Mesenteric fat pad (tissue), 1 donor: ENCODE measurements at places on chromosomes 4 and X. TPM values are rescaled to one million over a fixed set of nuclear protein-coding genes. Genes with fewer than 3 reads are reported as not detected.

Gene ADGRG2
- 7.1 TPM for total RNA-seq

Gene INTS6L
- total RNA-seq: 3.8 TPM

Gene CNKSR2
- total RNA-seq: 0.80 TPM

Gene GCNA
- 1.3 TPM for total RNA-seq

Gene ODAPH
- not detected for total RNA-seq

Gene RBMXL3
- not detected for total RNA-seq

Gene GPAT3
- total RNA-seq: 9.2 TPM

Gene GAGE12G
- not detected for total RNA-seq

Gene RAP1GDS1
- 40.0 TPM for total RNA-seq

Gene TMEM185A
- 19.9 TPM for total RNA-seq

Gene DNAAF6
- not detected for total RNA-seq

Gene RAB41
- total RNA-seq: not detected

Gene ZNF280C
- 3.3 TPM for total RNA-seq

Gene TBC1D9
- 55.5 TPM for total RNA-seq

Gene XAGE1A
- not detected for total RNA-seq

Gene TEC
- total RNA-seq: 5.4 TPM

Gene FAM133A
- not detected for total RNA-seq

Gene HSD17B10
- total RNA-seq: 77.7 TPM

Gene FDCSP
- total RNA-seq: not detected

Gene TBL1X
- total RNA-seq: 19.2 TPM

Gene ADH1A
- 11.8 TPM for total RNA-seq

Gene TCEAL7
- total RNA-seq: 2.4 TPM

Gene FRMD7
- not detected for total RNA-seq

Gene FAM9C
- not detected for total RNA-seq

Gene XAGE2
- not detected for total RNA-seq

Gene POU3F4
- not detected for total RNA-seq

Gene NPY1R
- total RNA-seq: 17.2 TPM

Gene DDX60
- 12.5 TPM for total RNA-seq
